Lower lobe of right lung (tissue), 2 donors: ENCODE measurements at places on chromosomes 12 and 14. TPM values are rescaled to one million over a fixed set of nuclear protein-coding genes. Genes with fewer than 3 reads are reported as not detected.

Gene PPP1R3E
- total RNA-seq: 16.9 TPM

Gene CHPT1
- 65.3 TPM for total RNA-seq

Gene CLEC1B
- total RNA-seq: 0.95 TPM

DNA sequence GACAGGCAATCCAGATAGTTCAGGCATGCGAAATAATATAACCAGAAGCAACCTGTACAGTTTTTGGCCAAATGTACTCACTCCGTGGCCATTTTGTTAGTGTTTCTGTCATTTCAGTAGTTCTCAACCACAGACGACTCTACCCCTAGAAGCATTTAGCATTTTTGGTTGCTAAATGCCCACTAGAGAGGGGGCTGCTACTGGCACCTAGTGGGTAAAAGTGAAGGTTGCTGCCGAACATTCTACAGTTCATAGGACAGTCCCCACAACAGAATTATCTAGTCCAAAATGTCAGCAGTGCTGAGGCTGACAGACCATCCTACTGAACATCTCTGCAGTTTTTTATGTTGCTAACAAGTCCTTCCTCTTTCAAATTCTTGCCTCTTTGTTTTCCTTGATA is 107.4 kb downstream of the TSHR start:
- DNase-seq: no peak

DNA sequence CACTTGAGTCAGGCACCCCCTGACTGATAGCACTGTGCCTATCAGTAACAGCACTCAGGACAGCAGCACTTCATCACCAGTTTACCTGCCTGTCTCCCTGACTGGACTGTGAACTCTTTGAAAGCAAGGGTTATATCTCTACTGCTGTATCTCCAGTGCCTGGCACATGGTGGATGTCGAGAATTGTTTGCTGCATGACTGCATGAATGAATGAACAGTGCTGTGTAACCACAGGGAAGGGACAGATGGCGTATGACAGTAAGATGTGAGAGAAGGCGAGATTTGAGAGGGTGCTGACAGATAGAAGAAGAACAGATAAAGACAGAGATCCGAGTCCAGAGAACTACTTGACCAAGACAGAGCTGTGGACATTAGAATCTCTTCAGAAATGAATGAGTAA is 29.7 kb downstream of the BRAP start:
- no peak for DNase-seq

DNA sequence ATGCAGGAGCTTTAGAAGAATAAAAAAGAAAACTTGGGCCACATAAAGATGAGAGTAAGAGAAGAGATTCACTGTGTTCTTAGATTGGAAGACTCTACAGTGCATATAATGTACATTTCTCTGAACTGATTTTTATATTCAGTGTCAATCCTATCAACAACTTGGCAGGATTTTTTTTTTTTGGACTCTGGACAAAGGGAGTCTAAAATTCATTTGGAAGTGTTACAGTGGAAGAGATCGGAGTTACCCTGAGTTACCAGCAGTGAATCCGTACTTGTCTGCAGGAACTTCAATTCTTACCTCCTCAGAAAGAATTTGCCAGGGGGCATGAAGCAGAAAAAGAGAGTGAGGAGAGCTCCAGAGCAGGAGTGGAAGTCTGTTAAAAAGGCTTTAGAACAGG is 24.0 kb downstream of the SERPINA11 start:
- DNase-seq: no peak

DNA sequence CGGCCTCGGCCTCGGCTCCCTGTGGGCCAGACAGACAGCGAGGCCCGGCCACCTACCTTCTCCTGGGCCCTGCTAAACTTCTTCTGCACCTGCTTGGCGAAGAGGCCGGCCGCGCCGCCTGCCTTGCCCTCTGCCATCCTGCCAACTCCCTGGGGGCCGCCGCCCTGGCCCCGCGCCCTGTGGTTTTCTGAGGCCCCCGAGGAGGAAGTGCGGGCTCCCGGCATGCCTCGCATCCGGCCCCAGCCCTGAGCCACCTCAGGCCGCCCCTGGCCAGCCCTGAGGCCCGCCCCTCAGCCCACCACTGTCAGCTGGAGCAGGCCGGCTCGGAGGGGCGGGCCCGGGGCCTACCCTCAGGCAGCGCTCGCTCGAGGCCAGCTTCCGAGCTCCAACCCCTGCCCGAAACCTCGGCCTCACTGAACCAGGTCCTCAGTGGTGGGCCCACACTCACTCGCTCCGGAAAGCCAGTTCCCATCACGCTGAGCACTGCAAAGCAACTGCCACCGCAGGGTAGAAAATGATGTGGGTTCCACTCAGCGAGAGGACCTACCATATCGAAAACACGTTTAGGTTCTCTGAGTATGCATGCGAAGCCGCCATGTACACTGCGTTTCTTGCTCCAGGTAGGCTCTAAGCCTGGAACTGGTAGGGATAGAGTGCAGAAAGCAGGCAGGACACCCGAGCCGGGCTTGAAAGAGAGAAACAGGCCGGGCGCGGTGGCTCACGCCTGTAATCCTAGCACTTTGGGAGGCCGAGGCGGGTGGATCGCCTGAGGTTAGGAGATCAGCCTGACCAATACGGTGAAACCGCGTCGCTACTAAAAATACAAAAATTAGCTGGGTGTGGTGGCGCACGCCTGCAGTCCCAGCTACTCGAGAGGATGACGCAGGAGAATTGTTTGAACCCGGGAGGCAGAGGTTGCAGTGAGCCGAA is at the start of gene BIN2:
Gene BIN2, minus strand, starts transcription at position 209 of the 930 bp plus-strand sequence. Its CDS starts 72 bp downstream, at position 137.
- DNase-seq: peak; percentile 85

GRCh38 chr14:105537580-105538474 is 11.4 kb downstream of the TMEM121 start:
- DNase-seq: peak; percentile 78

GRCh38 chr12:130831246-130831645 is 7.8 kb downstream of the STX2 start:
- DNase-seq: no peak
